Neural progenitor cell (in vitro differentiated cells): ENCODE measurements at places on chromosomes 5 and 9. TPM values are rescaled to one million over a fixed set of nuclear protein-coding genes. Genes with fewer than 3 reads are reported as not detected.

The REEP2 gene
- 17.4 and 56.3 TPM in 2 replicates for total RNA-seq

The ACTBL2 gene
- not detected in 2 replicates for total RNA-seq

The IL7R gene
- not detected in 2 replicates for total RNA-seq

DNA sequence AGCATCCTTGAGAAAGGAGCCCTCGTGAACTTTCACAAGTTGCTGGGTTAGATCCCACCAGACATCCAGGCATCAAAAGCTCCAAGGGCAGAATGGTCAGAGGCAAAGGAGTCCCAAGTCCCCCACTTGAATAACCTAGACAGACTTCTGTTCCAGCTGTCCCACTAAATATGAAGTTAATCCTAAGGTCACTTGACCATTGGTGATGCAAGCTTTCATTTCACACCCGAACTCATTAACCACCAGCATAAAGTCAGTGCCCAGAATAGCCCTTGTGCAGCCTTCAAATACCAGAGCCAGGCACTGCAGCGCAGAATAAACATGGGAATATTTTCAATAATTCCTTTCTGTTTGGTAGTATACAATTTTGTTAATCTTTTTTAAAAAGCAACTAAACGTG is 28.9 kb downstream of the OXCT1 start:
- no peak overlapping the region for H3K4me3 ChIP-seq
- H3K27me3 ChIP-seq = no peaks in the 10 kb centered on the region
- no peaks in the 10 kb centered on the region for H3K4me1 ChIP-seq
- peaks cover 3% of the 10 kb centered on the region for H3K36me3 ChIP-seq

DNA sequence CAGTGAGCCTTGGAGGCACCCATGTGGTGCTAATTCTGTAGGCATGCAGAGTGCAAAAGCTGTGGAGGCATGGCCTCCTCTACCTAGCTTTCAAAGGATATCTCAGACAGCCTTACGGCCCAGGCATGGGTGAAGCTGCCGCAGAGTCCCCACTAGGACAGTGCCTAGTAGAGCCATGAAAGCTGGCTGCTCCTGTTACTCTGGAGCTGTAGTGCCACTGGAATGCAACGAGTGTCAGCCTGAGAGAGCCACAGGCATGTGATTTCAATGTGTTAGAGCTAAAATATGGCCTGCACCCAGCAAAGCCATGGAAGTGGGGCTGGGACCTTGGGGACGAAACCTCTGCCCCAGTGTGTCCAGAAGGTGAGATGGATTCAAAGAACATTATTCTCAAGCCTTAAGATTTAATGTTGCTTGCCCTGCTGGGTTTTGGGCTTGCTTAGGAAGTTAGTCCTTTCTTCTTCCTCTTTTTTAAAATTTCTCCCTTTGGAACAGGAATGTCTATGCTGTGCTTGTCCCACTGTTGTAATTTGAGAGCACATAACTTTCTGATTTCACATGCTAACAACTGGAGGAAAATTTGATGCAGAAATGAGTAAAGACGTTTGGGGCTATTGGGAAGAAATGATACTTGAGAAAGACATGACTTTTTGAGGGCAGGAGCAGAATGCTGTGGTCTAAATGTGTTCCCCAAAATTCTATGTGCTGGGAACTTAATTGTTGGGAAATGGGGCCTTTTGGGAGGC is 298.4 kb downstream of the PSAT1 start:
- no peaks in the 10 kb centered on the region for H3K36me3 ChIP-seq
- peaks cover 13% of the 10 kb centered on the region for H3K4me1 ChIP-seq
- H3K27me3 ChIP-seq = no peaks in the 10 kb centered on the region
- no peak for DNase-seq
- no peak overlapping the region for H3K4me3 ChIP-seq
- H3K27ac ChIP-seq = no peak overlapping the region

DNA sequence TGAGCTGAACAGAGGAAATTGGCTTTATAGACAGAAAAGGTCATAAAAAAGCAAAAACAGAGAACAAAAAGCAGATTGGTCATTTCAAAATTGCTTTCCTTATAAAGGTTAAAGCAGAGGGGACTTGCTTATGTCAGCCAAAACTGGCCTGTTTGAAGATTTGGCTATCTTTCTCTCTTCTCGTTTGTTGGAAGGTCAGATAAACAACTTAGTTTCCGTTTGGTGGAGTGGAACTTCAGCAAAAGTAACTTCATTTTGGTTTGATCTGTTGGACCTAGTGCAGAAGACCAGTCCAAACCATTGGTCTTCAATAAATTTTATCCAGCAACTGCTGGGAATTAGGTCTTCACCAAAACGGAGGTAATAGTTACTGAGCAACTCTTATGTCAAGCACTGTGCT is 45.1 kb upstream of the HMGCS1 start:
- H3K4me1 ChIP-seq = no peaks in the 10 kb centered on the region
- no peaks in the 10 kb centered on the region for H3K36me3 ChIP-seq
- no peaks in the 10 kb centered on the region for H3K27me3 ChIP-seq
- no peak overlapping the region for H3K4me3 ChIP-seq
- DNase-seq = no peak

- peaks cover 21% of the 10 kb centered on the region for H3K27me3 ChIP-seq
- H3K4me1 ChIP-seq = peaks cover 37% of the 10 kb centered on the region
- H3K36me3 ChIP-seq = no peaks in the 10 kb centered on the region
- DNase-seq = no peak
Measured at GRCh38 chr9:38062498-38063362, 6.3 kb downstream of the SHB start.

GRCh38 chr5:97065475-97065874 is 76.9 kb downstream of the LIX1 start:
- no peaks in the 10 kb centered on the region for H3K27me3 ChIP-seq
- no peaks in the 10 kb centered on the region for H3K36me3 ChIP-seq
- no peak overlapping the region for H3K27ac ChIP-seq
- DNase-seq = peak; percentile 11
- H3K4me1 ChIP-seq = peaks cover 16% of the 10 kb centered on the region

DNA sequence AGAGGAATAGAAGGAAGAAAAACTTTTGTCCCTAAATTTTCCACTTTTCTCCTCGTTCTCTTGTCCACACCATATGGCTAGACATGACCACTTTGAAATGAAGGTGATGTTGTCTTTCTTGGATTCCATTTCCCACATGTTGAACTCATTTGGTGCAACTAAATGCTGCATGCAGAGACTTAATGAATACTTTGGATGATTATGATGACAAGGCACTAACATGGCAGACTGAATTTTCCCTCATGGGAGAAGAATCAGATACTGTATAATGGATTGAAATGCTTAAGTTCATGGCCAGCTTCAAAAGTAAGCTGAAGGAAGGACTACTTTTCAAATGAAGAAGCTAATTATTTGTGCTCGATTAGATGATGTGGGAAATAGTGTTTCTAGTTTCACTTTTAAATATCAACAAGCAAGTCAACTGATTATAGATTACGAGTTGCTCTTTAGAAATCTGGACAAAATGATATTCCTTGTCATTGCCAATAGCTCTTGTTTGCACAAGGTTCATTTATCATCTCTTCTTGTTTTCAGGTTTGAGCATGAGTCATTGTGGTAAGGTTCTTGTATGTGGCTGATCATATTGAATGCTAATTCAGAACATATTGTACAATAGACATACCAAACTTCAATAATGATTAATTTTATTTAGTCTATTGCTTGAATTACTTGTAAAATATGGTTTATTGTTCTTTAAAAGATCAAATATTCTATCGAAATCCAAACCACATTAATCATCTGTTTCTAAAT is 501.3 kb upstream of the FTMT start:
- no peaks in the 10 kb centered on the region for H3K27me3 ChIP-seq
- no peaks in the 10 kb centered on the region for H3K4me1 ChIP-seq
- DNase-seq = no peak
- no peaks in the 10 kb centered on the region for H3K36me3 ChIP-seq
- no peak overlapping the region for H3K4me3 ChIP-seq

DNA sequence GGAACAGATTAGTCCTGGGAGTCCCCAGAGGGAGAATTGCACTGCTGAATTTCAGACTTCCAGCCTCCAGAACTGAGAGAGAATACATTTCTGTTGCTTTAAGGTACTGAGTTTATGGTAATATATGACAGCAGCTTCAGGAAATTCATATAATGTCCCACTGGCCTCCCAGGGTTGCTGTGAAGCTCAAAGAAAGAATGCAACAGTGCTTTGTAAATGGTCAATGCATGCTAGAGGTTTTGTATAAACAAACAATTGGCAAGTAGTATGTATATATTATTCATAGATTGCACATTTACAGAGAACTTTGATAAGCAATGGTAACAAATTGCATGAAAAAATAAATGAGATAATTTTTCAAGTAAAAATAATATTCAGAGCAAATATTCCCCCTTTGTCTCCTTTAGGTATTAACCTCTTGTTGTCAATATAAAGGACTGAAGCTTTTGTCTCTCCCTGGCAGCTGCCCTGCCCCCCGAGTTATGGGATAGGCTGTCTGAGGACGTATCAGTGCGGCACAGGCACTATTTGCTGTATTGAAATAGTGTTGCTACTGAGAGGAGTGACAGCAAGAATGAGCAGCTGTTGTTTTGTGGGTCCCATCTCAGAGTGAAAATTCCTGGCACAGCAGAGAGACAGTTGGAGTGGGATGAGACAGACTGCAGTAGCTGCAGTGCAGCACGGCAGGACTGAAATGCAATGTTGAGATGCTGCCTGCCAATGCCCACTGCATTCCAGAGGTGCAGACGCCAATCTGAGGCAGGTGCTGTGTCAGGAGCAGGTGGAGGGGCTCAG is 194.2 kb upstream of the GLRA1 start:
- no peaks in the 10 kb centered on the region for H3K36me3 ChIP-seq
- H3K4me1 ChIP-seq = peaks cover 9% of the 10 kb centered on the region
- no peaks in the 10 kb centered on the region for H3K27me3 ChIP-seq
- no peak overlapping the region for H3K27ac ChIP-seq
- no peak overlapping the region for H3K4me3 ChIP-seq

GRCh38 chr5:139190125-139190524 is 8.0 kb downstream of the SIL1 start:
- H3K4me3 ChIP-seq = no peak overlapping the region
- no peaks in the 10 kb centered on the region for H3K27me3 ChIP-seq
